ENCODE measurements at places on chromosomes 5 and 9.
A peak's percentile ranks its signal among the peaks of the same experiment; 100 is the strongest.

DNA sequence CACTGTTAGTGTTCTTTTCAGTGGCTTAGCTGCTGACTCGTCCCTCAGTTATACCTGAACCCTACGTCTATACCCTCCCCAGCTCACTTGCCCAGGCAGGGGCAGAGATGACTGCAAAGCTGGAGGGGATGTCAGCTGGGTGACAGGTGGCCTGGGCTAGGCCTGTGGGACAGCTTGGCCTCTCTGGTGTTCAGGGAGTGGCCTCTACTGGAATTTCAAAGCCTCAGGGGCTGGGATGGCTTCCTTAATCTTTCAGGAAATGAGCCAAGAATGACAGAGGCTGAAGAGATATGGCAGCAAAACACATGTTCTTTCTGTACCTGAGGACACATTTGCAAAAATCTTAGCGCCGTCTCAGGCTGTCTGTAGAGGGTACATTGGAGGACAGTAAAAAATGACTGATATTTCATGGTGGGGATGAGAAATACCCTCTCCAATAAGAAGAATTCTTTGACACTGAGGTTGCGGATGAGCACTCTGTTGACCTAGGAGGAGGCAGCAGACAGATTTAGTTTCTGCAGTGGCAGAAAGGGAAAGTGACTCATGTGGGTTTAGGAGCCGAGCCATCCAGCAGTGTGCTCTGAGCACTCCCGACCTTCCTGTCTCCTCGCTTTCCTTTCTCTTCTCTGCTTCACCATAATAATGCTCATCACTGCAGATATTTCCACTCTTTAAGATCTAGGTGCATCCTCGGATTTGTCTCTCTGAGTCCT is 54.4 kb downstream of the ENTREP1 start:
- no peak for DNase-seq

- DNase-seq, result peak; percentile 23
Measured at GRCh38 chr9:135701959-135702721, at the start of gene KCNT1. TSS of gene KCNT1 (plus strand) at chr9:135702185. CDS start at chr9:135702259, 74 bp downstream.

- DNase-seq, result no peak
Measured at GRCh38 chr9:124475158-124475867, 25.1 kb downstream of the ADGRD2 start.

DNA sequence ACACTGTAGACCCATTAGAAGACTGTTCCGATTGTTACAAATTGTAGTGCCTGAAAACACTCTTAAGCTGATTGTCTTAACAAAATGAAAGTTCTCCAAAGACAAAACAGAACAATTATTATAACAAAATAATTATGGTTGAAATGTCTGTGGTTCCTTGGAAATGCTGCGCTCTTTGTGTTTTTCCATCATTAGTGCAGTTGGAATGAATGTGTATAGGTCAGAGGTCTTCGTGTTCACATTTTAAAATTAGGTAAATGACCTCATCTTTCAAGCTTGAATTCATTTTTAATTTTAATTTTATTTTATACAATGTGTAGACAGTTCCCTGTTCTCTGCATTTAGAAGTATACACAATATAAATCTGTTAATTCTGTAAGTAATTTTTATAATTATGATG is 56.7 kb upstream of the NXNL2 start:
- no peak for DNase-seq

GRCh38 chr5:10623305-10623910 is 59.5 kb downstream of the ANKRD33B start:
- DNase-seq, result no peak

DNA sequence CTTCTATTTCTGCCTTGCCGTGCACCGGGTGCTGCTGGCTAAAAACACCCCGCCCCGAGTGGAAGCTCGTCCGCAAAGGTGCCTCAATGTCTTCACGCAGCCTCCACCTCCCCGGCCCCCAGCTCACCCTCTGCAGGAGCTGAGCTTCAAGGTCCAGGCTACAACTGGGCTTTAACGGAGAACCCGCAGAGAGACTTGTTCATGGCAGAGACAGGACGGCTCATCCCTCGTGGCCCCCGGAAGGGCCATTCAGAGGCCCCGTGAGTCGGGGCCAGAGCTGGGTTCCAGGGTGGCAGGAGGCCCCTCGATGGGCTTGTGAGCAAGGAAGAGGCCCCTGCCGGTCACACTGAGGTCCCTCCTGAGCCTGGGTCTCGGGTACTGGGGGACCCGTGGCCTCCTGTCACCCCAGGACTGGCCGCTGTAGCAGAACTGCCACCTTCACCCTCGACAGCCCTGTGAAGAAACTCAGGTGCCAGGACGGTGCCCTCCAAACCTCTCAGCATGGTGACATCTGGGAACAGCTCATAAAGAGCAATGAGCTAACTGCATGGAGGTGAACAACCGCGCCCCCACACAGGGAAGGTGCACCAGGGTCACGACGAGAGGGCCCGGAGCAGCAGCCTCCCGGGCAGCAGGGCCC is 58.0 kb upstream of the UBAC1 start:
- no peak for DNase-seq

- no peak for DNase-seq
Measured at GRCh38 chr9:77546376-77546950, 101.7 kb downstream of the GNA14 start.

DNA sequence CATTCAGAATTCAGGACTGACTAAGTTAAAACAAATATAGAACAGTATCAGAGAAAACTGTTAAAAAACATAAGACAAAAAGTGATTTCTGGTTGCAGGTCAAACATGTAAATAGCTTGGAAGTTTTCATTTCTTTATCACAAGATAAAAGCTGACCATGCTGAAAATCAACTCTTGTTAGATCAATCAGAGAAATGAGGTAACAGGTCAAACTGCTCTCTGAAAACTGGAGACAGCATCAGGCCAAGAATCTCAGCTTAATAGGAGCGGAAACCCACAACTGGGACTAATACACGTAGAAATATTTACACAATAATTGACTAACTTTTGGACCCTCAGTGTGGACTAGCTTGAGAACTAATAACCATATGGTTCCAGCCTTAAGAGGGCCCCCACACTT is 1012.8 kb upstream of the EDIL3 start:
- no peak for DNase-seq

- DNase-seq, result no peak
Measured at GRCh38 chr9:127361561-127361960, 35.4 kb upstream of the SLC2A8 start.

DNA sequence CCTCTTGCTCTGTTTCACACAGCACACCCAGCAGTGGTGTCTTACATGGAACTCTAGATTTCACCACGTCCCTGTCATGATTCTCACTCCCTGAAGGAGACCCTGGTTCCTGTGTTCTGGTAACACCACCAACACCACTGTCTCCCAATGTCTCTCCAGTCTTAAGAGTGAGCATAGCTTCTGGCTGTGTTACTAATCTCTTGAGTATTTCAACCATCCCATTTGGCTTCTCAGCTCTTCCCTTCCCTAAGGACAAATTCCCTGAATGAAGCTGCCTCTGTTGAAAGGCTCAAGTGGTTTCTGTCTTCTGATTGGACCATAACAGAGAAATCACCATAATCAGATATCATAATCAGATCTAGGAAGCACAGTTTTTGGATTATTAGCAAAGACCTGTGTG is 311.8 kb downstream of the DNAH5 start:
- DNase-seq, result no peak

GRCh38 chr5:110297152-110297670 is 429.3 kb downstream of the TMEM232 start:
- DNase-seq, result no peak

- no peak for DNase-seq
Measured at GRCh38 chr9:22160221-22160620, 151.1 kb upstream of the CDKN2B start.

DNA sequence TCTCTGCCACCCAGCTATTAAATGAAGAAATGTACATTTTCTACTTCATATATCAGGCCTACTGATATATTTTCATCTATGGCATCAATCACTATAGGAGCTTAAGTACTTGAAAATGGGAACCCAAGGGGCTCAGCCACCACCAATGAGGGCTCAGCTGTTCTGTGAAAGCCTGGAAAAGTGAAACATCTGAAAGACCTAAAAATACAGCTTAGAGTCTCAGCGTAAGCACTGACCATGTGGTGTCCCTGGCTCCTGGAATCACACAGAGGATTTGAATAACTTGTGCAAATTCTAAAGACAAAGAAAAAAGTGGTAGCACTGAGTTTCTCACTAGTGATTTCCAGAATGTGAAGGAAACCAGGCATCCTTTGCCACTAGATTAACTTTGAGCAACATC is 64.5 kb downstream of the PTPRD start:
- DNase-seq, result no peak

DNA sequence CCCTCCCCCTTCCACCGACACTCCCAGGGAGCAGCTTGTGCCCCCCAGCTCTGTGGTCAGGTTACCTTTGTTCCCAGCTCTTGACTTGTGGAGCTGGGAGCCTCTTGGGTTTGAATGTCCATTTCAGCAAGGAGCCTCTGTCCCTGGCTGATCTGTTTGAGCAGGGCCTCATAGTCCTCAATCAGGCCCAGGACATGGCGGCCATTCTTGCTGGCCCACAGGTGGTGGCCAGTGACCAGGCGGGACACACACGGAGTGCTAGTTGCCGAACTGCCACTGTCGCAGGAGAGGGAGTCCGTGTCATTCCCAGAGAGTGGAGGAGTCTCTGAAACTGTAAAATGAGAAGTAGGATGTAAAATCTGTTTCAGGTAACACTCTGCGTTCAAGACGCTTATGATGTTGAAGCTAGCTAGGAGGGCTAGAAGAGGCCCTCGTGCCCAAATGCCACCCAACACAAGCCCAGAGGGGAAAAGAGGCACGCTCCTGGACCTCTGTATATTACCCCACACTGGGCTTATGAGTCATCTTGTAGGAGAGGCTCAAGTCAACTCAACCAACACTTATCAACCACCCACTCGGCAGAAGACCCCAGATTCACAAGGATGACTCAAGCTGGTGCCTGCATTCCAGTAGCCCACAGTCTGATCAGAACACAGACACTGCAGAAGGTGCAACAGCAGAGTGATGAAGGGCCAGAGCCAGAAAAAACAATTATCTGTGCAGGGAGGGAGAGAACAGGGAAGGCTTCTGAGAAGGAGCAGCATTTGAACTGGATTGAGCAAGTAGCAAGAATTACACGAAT is 177.0 kb downstream of the CDK5RAP2 start:
- no peak for DNase-seq

DNA sequence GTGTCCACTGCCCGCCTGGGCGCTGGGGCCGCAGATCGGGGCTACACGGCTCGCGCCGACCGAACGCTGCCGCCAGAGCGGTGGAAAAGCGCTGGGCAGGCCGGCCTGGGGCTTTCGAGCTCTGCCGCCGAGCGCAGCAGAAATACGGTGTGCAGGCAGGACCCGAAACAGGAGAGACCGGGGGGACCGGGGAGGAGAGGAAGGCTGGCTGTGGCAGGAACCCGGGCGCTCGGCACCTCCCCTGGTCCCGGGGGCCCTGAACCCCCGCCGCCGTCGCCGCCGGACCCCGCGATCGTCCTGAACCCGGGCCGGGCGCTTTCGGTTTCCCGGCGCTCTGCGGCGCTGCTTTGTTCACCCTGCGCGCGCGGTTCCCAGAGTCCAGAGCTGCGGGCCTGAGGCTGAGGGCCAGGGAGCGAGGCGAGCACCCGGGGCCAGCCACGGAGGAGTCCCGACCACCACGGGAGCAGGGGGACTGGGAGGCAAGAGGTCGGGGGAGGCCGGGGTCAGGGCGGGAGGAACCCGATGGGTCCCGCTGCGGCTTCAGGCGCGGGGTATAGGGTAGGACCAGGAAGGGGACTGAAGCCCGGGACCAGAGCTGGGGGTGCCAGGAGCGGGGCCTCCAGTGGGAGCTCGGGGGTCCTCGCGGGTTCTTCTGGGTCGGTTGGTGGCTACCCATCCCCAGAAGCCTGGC is 12.0 kb downstream of the IRX2 start:
- DNase-seq, result no peak

- no peak for DNase-seq
Measured at GRCh38 chr5:132480042-132480441, 10.5 kb downstream of the IRF1 start.

GRCh38 chr5:172733131-172733973 is 37.6 kb downstream of the DUSP1 start:
- no peak for DNase-seq

DNA sequence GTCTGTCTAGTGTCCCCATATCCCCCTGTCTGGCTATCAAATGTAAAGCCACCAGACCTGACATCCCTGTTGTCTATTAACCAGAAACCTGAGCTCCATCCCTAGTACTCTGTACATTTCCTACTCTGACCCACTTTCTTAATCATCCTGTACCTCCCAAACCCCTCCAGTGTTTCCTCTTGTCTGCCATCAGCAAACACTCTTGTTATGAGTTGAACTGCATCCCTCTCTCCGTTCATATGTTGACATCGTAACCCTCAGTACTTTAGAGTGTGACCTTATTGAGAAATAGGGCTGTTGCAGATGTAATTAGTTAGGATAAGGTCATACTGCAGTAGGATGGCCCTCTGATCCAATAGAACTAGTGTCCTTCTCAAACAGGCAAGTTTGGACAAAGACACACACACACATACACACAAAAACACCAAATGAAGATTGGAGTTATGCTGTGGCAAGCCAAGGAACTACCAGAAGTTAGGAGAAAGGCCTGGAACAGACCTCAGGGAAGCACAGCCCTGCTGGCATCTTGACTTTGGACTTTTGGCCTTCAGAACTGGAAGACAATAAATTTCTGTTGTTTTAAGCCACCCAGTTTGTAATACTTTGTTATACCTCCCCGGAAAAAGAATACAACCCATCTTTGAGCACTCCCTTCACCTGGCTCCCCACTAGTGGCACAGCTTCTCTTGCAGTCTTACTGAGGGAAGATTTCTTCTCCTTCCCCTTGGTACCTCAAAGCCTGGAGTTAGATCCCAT is 180.0 kb upstream of the PTGER4 start:
- no peak for DNase-seq

DNA sequence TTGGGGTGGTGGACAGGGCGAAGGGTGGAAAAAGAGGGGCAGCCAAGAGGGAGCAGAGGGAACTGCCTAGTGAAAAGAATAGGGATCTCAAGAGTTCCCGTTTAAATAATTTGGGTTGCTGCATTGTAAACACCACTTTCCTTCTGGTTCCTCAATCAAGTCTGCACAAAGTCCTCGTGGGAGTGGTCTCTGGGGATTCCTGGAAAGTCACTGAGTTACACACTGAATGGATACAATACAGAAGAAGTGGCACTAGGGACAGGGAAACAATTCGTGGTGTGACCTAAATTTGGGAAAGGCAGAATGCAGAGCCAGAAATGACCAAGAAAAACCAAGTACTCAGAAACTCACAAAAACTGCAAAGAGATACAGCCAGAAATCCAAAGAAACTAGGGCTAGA is 161.7 kb downstream of the CDK5RAP2 start:
- no peak for DNase-seq

DNA sequence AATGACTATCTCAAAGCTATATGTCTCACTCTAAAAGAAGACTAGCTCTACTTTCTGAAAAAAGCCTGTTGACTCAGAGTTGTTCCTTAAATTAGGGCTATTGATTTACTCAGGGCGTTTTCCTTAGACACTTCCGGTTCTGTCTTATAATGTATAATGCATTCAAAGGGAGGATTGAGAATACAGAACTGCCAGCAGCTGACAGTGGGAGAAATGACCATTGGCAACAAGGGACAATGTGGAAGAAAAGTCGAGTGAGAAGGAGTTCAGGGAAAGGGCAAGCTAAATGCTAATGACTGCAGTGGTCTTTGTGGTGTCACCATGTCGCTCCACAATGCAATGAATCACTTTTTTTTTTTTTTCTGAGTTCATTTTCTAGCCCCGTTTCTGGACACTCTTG is 65.7 kb upstream of the ANKH start:
- no peak for DNase-seq

Data from effector CD4-positive, alpha-beta T cell (primary cell).